ENCODE measurements at places on chromosomes 13 and 19.

- no peak for DNase-seq
Measured at GRCh38 chr13:114063545-114064449, 68.6 kb downstream of the RASA3 start.

- no peak for DNase-seq
Measured at GRCh38 chr13:44273991-44274770, 99.4 kb upstream of the SERP2 start.

DNA sequence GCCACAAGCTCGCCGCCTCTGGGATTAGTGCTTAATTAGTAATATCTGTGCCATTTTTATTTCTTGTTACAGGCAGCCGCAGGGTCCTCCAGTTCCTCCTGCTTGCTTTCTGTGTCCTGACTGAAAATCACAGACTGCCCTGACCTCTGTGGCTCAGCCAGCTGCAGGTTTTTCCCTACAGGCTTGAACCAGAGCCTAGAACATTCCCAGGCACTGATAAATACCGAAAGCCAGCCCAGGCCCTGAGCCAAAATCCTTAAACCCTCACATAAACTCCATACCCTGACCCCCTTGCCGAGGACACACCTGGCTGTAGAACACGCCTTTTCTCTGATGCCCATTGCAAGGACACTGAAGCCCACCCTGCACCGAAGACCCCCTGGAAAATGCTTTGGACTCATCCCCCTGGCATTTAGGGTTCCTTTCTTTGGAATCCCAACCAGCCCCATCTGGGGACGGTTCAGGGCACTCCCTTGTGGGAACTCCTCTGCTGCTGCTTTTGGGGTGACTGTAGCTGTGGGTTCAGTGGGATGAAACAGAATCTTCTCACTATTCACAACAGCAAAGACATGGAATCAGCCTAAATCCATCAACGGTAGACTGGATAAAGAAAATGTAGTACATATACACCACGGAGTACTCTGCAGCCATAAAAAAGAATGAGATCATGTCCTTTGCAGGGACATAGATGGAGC lies 15.5 kb downstream of the DPP9 start:
- DNase-seq: no peak

GRCh38 chr19:1935484-1936208 lies 5.3 kb upstream of the CSNK1G2 start:
- no peak for DNase-seq

DNA sequence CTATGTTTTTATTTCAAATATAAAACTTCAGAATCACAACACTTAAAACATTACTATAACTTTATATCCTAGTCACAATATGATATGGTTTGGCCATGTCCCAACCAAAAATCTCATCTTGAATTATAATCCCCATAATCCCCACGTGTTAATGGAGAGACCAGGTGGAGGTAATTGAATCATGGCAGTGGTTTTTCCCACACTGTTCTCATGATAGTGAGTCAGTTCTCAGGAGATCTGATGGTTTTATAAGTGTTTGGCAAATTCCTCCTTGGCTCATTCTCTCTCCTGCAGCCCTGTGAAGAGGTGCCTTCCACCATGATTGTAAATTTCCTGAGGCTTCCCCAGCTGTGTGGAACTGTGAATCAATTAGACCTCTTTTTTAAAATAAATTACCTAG lies 307.6 kb downstream of the SPRY2 start:
- no peak for DNase-seq

DNA sequence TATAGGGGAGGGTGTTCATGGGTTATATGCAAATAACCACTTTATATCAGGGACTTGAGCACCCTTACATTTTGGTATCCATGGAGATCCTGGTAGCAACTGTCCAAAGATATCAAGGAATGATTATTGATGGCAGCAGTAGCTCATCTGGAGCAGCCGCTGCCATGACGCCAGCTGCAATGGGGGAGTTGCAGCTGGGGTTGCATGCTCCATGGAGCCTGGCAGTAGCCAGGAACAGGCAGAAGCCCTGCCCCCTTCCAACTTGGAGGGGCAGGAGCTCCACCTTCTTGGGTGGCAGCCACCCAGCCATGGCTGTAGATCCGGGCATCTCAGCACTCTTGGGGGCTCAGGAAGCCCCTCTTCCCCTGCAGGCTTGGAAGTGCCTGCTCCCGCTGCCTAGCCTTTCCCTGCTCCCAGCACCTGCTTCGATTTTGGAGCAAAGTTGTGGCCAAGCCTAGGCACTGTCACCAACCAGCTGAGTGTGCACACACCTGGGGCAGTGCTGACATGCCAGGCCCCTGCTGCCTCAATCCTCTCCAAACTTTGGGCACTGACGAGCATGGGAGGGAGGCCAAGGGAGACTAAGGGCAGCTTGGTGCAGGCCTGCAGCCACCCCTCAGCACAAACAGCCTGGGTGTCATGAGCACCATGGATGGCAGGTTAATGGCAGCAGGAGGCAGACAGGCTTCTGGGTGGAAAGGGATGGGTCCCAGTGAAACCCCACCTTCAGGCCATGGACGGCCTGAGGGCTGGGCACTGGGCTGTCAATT lies 235.6 kb upstream of the CSNK1A1L start:
- DNase-seq: no peak

- DNase-seq: no peak
Measured at GRCh38 chr13:64256751-64257150, 2841.1 kb upstream of the PCDH20 start.

DNA sequence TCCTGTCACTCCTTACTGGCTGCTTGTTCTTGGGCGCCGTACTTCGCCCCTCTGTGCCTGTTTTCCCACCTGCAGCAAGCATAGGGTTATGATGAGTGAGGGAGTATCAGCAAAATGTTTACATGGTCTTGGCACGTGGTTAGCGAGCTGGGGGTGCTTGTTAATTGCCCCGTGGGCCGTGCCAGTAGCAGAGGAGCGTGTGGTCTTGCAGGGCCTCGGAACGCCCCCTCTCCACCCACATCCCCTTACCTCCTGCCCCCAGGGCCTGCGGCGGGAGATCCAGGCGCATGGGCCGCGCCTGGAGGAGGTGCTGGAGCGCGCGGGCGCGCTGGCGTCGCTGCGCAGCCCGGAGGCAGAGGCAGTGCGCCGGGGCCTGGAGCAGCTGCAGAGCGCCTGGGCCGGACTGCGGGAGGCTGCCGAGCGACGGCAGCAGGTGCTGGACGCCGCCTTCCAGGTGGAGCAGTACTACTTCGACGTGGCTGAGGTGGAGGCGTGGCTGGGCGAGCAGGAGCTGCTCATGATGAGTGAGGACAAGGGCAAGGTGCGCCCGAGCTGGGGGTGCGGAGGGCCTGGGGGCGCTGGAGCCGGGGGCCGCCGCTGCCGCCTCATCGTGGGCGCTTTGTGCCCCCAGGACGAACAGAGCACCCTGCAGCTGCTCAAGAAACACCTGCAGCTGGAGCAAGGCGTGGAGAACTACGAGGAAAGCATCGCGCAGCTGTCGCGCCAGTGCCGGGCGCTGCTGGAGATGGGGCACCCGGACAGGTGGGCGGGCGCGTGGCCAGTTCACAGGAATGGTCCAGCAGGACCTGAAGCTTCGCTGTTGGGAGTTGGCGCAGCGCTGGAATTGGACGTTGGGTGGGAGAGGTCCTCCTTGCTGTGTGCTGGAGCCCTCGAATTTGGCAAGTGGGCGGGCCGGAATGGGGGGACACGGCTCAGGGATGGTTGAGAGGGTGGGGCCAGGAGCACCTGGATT lies 22.5 kb upstream of the SHKBP1 start:
- DNase-seq: no peak

GRCh38 chr19:13149628-13150186 lies 468 bp downstream of the STX10 start:
- no peak for DNase-seq

GRCh38 chr13:34430294-34430693 lies 511.8 kb upstream of the NBEA start:
- DNase-seq: no peak

- no peak for DNase-seq
Measured at GRCh38 chr19:45716359-45717130, 14.2 kb downstream of the FBXO46 start.

DNA sequence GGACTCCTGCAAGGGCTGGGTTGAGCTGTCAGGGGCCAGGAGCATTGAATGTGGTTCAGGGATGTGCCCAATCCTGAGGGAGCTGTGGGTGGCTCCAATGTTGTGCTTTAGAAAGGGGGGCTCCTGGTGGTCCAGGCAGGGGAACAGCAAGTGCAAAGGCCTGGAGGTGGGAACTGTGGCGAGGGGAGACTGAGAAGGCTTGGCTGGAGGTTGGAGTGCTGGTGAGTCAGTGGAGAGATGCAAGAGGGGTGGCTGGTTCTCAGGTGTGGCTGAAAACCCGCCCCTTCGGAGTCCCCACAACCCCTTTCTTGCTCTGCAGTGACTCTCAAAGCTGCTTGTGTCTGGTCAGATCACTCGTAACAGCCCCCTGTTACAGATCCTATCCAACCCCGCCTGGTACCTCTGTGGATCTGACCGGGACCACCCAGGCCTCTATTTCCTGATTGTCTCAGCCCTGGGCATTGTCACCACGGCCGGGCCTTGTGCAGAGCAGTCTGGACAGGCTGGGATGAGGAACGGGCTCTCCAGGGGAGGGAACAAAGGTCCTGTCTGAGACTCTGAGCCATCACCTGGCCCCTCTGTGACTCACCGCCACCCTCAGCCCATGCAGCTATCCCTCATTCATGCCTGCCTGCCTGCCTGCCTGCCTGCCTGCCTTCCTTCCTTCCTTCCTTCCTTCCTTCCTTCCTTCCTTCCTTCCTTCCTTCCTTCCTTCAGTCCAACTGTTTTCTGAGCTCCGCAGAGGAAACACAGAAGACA lies 1.4 kb upstream of the KCNN1 start:
- DNase-seq: no peak

DNA sequence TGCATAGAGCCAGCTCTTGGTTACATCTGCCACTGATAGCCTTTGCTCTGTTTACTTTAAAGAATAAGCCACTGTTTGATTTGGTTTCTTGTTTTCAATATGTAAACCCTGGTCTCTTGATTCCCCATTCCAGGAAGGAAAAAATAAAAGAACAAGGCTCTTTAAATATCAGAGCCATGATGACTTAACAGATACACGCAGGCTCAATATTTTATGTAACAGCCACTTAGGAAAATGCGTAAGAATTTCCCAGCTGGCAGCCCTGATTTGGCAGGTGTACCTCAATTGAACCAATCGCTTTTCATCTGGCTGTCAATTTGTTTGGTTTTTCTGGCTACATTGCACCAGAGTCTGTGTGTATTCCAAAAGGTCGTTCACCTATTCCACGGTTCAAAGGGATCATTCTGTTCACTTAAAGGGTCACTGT lies 65.6 kb downstream of the IRS2 start:
- DNase-seq: no peak

DNA sequence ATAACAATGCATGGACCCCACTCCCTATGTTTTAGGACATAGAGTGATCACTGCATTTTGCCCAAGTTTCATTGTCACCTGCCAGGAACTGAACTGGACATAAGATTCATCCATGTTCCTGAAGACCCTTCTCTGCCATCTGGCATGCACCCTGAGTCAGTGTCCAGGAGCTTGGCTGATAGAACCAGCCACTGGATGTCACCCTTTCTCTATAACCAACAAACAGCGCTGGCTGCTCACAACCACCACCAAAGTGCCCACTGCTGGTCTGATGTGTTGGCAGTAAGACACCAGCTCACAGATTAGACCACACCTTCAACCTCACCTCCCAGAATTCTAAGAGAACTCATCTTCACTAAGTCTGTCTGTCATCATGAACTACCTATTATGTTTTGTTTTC lies 333.4 kb downstream of the ITGBL1 start:
- DNase-seq: no peak

- no peak for DNase-seq
Measured at GRCh38 chr13:92044351-92044750, 645.9 kb downstream of the GPC5 start.

GRCh38 chr19:44753626-44753931 lies 5.1 kb downstream of the BCL3 start:
- no peak for DNase-seq

DNA sequence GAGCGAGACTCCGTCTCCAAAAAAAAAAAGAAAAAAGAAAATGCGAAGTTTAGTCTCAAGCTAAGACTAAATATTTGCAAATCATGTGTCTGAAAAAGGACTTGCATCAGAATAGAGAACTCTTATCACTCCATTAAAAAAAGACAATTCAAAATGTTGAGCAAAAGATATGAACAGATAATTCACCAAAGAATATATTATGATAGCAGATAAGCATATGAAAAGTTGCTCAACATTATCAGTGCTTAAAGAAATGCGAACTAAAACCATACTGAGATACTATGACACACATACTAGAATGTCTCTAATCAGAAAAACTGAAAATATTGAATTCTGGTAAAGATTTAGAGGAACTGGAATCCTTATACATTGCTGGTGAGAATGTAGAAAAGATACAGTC lies 38.7 kb upstream of the SACS start:
- DNase-seq: no peak

DNA sequence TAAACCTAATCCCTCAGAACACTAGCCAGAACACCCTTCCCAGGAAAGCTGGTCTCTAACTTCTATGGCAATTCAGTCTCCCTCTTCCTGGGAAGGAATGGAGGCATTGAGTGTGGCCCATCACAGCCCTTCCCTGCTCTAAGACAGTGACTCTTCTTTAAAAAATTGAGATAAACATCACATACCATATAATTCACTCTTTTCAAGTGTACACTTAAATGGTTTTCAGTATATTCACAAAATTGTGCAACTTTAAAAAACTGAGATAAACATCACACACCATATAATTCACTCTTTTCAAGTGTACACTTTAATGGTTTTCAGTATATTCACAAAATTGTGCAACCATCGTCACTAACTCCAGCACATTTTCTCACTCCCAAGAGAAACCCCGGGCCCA lies 116.5 kb downstream of the MIPEP start:
- no peak for DNase-seq

DNA sequence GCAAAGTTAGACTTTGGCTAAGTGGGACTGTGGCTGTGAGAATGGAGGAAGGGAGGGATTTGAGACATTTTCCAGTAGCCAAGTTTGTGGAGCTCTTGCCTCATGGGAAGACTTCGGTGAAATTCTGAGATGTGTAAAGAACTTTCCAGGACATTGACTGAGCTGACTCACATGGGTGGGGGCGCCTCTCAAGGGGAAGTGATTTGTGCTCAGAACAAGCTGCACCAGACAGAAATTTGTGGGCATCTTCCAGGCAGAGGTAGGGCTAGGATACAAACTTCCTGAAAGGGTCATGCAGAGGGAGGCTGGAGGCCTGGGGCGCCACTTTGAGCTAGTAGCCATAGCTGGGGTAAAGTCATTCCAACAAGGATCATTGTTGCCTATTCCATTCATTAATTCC lies 9.8 kb upstream of the SIGLEC10 start:
- DNase-seq: no peak

- DNase-seq: no peak
Measured at GRCh38 chr13:33281951-33282595, 3.5 kb downstream of the STARD13 start.

DNA sequence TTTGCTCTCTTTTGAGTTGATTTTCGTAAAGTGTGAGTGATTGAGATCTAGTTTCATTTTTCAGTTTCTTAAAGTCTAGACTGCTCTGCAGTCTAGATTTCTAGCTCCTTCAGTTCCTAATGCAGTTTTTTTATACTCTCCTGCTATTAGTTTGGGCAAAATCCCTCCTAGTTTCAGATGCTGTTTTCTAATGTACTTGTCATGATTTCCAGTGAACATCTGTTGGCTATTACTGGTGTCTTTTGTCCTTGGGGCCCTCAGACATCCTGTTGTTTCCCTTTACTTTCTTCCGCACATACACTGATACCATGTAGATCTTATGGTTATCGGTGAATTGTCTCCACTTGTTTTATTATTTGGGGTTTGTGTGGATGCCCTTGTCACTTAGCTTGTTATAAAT lies 292.1 kb downstream of the TDRD3 start:
- DNase-seq: no peak

GRCh38 chr13:75461314-75461713 lies 20.7 kb downstream of the TBC1D4 start:
- DNase-seq: no peak
